CD4-positive, alpha-beta memory T cell (primary cell): ENCODE measurements at places on chromosomes 3 and 15. TPM values are rescaled to one million over a fixed set of nuclear protein-coding genes. Genes with fewer than 3 reads are reported as not detected.

DNA sequence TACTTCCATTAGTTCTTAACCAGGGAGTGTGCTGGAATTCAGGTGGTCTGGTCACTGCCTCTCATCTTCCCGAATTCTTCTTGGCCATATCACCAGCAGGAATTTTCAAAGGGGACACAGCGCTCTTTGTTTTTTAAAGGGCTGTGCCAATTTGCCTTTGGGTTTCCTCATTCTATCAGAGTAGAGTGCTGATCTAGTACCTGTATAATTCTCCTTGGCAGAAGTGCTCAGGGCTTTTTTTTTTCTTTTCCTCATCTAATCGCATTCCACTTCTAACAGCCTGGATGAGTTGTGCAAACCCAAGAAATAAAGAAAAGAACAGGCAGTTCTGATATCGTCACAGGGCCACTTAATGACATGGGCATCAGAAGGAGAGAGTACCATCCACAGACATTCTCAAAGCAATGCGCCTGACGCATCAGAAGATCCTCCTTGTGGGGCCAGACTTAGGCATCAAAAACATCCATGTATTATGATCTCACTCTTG lies 121.0 kb downstream of the ASB7 start:
- H3K4me3 ChIP-seq: no peak overlapping the region
- H3K27ac ChIP-seq: no peak overlapping the region
- H3K36me3 ChIP-seq: no peaks in the 10 kb centered on the region
- no peak for DNase-seq

- no peaks in the 10 kb centered on the region for H3K27me3 ChIP-seq
- H3K4me1 ChIP-seq: peaks cover 4% of the 10 kb centered on the region
- no peak for DNase-seq
Measured at GRCh38 chr15:72201391-72201921, 3.9 kb upstream of the GRAMD2A start.

- no peaks in the 10 kb centered on the region for H3K4me1 ChIP-seq
- no peaks in the 10 kb centered on the region for H3K27me3 ChIP-seq
- no peak for DNase-seq
- H3K36me3 ChIP-seq: no peaks in the 10 kb centered on the region
- H3K4me3 ChIP-seq: no peak overlapping the region
Measured at GRCh38 chr3:105394177-105394576, 27.5 kb downstream of the ALCAM start.

GRCh38 chr3:37742574-37743212 lies 119.0 kb upstream of the CTDSPL start:
- H3K4me1 ChIP-seq: no peaks in the 10 kb centered on the region
- no peak overlapping the region for H3K27ac ChIP-seq
- no peaks in the 10 kb centered on the region for H3K36me3 ChIP-seq
- H3K4me3 ChIP-seq: no peak overlapping the region
- no peaks in the 10 kb centered on the region for H3K27me3 ChIP-seq
- DNase-seq: no peak

GRCh38 chr3:133855002-133855370 lies 40.7 kb downstream of the RAB6B start:
- no peak overlapping the region for H3K27ac ChIP-seq
- no peak for DNase-seq
- no peaks in the 10 kb centered on the region for H3K4me1 ChIP-seq
- no peaks in the 10 kb centered on the region for H3K27me3 ChIP-seq

DNA sequence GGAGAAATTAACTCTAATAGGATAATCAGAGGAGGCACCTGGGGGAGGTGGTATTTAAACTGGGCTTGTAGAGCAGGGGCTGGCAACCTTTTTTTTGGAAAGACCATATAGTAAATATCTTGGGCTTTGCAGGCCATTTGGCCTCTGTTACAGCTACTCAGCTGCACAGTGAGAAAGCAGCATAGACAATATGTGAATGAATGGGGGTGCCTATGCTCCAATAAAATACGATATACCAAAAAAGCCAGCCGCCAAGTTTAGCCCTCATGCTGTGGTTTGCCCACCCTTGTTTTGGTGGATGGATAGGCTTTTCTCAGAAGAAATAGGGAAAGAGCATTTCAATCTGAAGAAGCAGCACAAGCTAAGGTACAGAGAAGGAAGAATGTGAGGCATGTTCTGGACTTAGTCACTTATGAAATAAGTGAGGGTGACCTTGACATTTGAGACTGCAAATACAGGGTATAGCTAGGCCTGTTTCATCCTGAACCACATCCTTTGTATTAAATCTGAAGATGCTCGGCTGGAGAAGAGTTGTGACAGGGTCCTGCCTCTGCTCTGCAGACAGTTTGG lies 131.0 kb upstream of the NR2E3 start:
- no peak overlapping the region for H3K27ac ChIP-seq
- no peaks in the 10 kb centered on the region for H3K27me3 ChIP-seq
- no peak for DNase-seq
- H3K4me3 ChIP-seq: no peak overlapping the region
- no peaks in the 10 kb centered on the region for H3K36me3 ChIP-seq

DNA sequence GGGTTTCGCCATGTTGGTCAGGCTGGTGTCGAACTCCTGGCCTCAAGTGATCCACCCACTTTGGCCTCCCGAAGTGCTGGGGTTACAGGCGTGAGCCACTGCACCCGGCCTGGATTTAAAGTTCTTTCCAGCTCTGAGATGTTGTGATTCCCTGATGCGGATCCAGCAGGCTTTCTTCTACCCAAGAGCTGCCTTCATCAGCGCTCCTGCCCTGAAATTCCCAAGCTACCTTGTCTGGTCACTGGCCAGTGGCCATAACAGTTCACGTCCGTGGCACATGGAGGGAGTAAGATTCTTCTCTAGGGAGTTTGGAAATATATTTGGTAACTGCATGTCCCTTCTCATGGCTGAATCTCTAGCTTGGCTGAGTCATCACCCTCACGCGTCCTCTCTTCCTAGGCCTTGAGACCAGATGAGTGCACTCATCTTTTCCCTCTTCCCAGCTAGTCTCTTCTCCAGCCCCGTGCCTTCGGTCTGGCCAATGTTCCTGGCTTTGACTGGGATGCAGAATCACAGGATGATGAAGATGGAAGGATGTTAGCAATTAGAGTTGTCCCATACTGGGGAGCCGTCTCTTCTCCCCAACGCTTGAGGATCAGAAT lies 29.8 kb upstream of the APOD start:
- H3K27ac ChIP-seq: no peak overlapping the region

RNU6-1 gene
- total RNA-seq: not detected

CLDN11 gene
- total RNA-seq: 0.33 TPM

AHSG gene
- not detected for total RNA-seq
